ENCODE measurements at places on chromosomes 2 and 18.

DNA sequence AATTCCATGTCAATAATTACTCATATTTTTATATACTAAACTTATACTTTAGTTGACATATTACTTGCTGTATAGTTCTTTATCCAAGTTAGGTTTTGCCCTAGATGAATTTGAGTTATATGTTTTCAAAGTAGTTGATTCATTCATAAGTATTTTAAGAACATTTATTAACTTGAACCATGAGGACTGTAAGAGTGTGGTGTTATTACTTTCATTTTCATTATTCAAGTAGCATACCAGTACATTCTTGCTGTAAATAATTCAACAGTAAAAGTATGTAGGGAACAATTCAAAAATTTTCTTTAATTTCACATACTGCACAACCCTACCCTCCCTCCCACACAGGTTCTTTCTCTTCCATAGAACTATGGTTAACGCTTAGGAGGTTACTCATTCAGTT lies 75.4 kb downstream of the ANKRD12 start:
- DNase-seq: no peak

GRCh38 chr2:705971-706511 lies 28.8 kb upstream of the TMEM18 start:
- DNase-seq: no peak

DNA sequence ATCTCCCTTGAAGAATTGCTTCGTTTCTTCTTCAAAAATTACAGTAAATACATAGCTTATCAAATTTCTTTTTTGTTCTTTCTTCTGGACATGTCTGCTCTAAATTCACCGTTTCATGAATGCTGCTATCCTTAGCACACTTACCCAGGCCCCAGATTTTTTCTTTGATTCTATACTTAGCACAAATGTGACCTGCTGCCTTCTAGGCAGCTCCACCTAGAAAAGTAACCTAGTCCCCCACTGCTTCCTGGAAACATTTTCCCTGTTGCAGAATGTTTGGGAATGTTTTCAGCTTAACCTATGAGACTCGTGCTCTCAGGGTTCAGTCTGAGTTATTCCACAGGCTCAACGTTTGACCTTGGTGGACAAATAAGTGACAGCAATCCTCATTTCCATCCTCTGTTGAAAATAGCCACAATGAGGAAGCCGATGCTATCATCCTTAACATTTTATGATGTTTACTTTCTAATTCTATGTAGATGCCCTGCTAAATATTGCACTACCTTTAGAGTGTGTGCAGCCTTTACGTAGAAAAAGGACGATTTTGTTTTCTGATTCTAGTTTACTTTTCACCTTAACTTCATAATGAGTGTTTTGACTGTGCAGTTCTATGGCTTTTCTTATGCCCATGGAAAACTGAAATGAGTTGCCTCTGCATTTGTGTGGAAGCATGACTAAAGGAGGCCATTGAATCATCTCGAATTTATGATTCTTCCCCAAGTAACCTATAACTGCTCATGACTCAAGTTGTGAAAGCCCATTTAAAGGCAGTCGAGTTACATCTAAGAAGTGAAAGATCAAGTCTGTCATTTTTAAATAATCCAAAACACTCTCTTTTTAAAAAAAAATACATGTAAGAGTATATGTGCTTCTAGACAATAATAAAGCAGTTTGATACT lies 47.7 kb downstream of the TMEM182 start:
- no peak for DNase-seq

- DNase-seq: peak; percentile 68
Observed at GRCh38 chr2:27407798-27408491, 1.4 kb downstream of the PPM1G start.

DNA sequence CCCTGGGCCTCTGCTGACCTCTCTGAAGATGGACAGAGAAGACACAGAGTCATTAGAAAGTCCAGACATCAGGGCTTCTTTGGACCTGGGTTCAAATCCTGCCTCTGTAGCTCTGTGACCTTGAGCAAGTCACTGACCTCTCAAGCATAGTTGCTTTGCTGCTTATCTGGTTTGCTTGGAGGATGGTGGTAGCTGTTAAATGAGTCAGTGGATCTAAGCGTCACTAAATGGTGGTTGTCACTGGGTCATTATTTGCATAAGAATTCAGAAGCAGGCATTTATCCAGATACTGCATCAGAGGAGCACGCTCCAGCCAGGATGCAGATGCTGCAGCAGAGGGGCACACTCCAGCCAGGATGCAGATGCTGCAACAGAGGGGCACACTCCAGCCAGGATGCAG lies 229.2 kb downstream of the GLI2 start:
- no peak for DNase-seq

DNA sequence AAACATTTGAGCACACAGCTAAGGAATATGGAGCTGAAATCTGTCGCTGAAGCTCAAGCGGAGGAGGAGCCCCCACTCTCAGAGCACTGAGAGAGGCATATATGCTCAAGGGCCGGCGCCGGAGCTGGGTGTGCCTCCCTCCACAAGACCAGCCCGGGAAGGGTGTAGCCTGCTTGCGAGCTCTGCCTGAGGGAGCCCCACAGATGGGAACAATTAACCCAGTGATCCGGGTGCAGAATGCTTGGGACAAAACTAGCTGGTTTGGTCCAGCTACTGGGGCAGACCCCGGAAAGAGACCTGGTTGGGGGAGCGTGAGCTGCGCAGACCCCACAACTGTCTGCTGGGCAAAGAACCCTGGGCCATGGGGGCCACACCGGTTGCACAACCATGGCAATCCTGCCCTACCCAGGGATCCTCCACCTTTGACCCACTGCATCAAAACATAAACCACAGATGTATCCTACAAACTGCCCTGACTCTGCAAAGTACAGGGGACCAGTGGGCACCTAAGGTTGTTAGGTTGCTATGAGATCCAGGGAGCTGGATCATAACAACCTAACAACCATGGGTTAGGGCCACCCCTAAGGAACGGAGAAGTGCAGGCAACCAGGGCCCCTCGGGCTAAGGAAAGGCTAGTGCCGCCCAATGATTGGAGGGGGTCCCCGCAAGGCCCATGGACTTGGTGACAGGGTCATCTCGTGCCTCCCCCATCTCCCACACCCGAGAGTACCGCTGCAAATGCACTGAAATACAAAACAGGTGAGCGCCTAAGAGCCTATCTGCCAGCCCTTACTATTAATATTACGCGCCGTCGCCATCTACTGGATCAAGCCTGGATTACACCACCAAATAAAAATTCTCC lies 53.4 kb upstream of the SCN1A start:
- peak; percentile 72 for DNase-seq

GRCh38 chr2:69501301-69501700 lies 64.1 kb upstream of the NFU1 start:
- no peak for DNase-seq

GRCh38 chr2:126901459-126901858 lies 2.8 kb downstream of the TEX51 start:
- DNase-seq: no peak

DNA sequence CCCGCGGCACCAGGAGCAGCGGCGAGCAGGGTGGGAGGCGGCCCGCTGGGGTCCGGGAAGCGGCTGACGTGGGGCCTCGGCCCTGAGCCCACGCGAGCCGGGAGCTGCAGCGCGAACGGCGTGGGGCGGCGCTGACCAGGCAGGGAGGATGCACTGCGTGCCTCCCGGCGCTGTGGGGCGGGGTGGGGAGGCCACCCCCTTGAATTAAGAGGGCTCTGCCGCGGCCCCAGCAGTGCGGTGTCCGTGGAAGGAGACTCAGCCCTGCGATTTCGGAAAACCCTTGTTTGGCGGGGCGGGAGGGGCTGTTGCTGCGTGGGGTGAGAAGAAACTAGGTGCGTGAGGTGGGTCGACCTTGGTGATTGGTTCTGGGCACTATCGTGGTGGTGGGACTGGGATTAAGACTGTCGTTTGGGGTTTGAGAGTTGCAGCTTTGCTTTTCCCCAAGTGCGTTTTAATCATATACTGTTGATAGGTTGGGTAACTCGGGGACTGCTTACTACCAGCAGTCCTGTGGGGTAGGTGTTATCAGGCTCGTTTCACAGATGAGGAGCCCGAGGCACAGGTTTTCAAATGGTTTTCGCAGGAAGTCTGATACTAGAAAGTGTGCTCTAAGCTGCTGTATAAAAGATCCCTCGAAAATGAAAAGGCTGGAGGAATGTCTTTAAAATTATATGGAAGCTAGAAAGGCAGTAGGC lies 722 bp downstream of the ACSL3 start:
- peak; percentile 58 for DNase-seq

GRCh38 chr2:174038462-174038861 lies 73.3 kb upstream of the SP3 start:
- DNase-seq: no peak

- DNase-seq: no peak
Observed at GRCh38 chr2:51693640-51694039, 661.7 kb upstream of the NRXN1 start.

DNA sequence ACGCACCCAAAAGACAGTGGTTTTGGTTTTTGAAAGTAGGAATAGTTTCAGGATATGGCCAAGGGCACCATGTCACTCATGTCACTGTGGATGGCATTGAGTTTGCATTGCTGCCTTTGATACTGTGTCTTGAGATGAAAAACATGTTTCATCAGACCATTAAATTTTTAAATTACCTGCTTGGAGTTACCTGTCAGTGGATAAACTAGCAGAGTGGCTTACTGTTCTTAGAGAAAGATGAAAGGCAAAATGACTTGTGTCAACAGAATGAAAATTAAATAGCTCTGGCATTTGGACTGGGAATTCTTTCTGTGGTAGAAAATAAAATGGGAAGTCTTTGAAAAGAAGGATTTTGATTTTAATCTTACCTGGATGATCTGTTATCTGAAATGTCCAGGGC lies 386 bp downstream of the ICOS start:
- DNase-seq: no peak

DNA sequence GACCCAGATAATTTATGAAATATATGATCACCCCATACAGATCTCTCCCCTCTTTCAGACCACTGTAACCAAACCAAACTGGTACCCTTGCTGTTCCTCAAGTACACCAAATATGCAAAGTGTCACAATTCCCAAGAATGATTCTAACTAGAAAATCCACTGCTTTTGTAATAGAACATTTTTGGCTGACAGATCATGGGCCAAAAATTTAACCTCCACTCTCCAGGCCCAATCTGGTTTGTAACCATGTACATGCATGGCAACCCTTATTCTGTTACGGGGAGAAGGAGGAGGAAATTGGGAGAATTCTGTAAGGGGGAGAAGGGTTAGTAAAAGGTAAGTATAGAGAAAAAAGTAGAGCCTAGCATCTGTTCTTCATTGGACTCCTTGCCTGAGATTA lies 62.0 kb downstream of the IKZF2 start:
- DNase-seq: no peak

DNA sequence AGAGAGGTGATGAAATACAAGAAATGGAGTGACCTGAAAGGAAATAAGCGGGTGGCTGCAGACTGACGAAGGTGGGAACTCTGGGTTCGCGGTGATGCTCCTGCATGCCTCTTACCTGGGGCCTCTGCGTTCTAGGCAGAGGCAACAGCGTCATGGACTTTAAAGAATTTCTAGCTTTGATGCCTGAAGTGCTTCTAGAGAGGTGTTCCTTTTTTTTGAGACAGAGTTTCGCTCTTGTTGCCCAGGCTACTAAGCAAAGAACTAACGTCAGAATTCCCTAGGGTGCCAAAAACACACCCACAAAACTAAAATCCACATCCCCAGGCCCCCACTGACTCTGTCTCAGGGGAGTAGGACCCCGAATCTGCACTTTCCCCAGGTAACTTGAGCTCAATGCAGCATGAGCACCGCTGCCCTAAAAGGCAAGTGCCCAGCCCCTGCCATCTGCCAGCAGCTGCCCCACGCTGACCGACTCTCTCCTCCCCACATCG lies 110.5 kb upstream of the ID2 start:
- no peak for DNase-seq

DNA sequence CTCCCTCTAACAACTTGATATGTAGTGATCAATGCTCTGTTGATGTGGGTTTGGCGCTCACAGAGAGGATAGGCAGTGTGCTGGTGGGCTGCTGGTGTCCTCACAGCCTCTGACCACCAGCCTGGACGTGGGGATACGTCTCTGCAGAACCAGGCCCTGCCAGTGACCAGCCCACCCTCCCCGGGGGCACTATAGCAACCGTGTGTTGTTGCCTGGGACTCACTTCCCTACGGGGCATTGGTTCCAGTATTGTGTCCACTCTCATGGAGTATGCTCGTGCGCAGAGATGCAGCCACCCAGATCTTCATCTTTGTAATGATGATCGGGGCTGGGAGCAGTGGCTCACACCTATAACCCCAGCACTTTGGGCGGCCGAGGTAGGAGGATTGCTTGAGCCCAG lies 180.1 kb downstream of the LDLRAD4 start:
- DNase-seq: no peak

- peak; percentile 80 for DNase-seq
Observed at GRCh38 chr2:182144776-182145165, 159.1 kb downstream of the PPP1R1C start.

- DNase-seq: no peak
Observed at GRCh38 chr2:232340171-232340935, 38.2 kb upstream of the ALPP start.

- DNase-seq: no peak
Observed at GRCh38 chr2:73730810-73731209, 6.3 kb downstream of the TPRKB start.

DNA sequence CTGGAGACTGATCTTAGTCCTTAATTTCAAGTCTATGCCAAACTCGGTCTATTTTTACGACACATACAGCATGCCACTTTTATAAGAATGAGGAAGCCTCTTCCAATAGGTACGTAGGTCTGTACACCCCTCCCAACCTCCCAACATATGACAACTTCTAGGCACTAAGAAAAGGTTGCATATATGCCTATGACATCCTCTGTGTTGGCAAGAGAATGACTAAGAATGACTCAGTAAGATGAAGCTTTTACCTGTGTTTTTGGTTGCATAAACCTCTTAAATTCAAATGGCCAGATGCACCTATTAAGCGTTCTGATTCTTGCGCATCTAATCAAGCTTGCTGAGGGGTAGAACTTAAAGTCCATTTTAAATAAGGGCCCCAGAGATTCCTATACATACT lies 586.4 kb upstream of the ZEB2 start:
- DNase-seq: no peak

- no peak for DNase-seq
Observed at GRCh38 chr2:170213651-170214050, 35.7 kb downstream of the MYO3B start.

DNA sequence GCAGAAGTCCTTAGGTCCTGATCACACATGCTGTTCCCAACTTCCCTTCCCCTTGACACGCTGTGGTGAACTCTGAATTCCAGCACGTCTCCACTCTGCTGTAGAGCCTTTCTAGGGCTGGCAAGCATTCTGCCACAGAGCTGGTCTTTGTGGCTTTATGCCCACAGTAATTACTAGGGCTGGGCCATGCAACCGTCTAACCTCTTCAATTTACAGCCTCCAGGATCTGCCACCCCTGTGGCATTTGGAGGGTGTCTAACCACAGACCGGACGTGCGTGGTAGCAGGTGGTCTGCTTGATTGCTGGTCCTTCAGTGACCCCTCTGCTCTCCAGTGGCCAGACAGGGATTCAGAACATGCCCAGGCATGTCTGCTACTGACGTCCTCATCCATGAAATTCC lies 43.1 kb upstream of the TGFA start:
- DNase-seq: no peak

GRCh38 chr18:31977270-31977872 lies 34.4 kb upstream of the TRAPPC8 start:
- DNase-seq: peak; percentile 65
